Stimulated activated CD8-positive, alpha-beta memory T cell treated with anti-CD3 and anti-CD28 coated beads, Interleukin-2, amount 100 ng/mL, for 48 hours (primary cell): ENCODE measurements at places on chromosomes 2 and 18.

DNA sequence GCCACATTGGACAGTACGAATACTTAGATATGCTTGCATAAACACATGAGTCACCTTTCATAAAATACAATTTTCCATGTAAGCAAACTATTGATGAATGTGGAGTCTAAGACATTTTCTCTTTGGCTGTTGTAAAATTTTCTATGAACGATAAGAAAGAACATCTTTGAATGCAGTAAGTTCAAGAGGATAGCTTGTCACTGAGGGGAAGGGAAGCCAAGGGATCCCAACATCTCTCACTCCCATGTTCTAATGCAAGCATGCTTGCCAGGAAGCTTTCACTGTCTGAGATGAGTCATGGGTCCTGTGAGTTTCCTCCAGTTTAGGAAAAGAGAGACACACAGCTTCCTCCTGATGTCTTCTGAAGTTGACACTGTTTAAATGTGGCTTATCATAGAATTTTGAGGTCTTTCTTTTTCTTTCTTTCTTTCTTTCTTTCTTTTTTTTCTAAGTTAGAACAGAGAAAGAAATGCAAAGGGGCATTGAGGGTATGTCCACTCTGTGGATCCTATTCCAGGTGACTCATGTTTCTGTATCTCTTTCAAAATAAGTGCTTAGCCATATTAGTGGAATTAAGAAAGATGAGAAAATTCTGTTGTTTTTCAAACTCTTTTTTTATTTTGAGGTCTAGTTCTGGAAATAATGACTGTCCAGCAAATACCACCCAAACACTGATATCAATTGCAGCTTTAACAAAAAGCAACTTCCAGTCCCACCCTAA lies 146.6 kb downstream of the RDH14 start:
- no peak for DNase-seq

- DNase-seq: no peak
Observed at GRCh38 chr2:68368654-68369336, 3.7 kb downstream of the PLEK start.

DNA sequence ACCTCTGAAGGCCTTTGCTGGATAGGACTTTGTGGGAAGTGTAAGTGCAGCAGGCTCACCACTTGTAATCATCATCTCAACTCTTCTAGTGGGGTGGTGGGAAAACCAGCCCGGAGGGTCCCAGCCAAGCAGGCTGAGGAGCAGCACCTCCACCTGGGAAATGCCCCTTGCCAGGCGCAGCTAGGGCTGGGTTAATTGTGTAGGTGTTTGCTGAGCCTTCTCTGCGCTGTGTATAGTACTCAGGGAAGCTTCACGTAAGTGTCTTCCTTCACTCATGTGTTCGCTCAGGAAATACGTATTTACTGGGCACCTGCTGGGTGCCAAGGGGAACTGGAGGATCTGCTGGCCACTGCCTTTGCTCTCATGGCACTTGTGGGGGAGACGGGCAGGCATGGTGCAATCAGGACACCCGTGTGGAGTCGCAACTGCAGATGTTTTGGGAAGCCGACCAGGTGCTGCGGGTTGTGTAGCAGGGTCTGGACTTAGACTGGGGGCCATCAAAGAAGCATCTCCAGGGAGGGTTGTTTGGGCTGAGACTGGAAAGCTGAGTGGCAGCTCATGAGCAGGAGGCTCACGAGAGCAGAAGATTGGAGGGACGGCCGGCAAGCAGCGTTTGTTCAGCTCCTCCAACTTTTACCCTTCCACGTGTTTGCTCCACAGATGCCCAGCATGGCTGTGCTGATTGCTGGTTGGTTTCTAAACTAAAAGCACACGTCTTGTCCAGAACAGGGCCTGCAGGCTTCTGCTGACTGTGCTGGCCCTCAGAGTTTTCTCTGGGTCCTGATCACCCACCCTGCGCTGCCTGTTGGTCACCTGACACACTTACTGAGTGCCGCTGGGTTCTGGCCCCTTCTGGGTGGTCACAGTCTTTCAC lies 164.6 kb downstream of the LDLRAD4 start:
- DNase-seq: no peak

DNA sequence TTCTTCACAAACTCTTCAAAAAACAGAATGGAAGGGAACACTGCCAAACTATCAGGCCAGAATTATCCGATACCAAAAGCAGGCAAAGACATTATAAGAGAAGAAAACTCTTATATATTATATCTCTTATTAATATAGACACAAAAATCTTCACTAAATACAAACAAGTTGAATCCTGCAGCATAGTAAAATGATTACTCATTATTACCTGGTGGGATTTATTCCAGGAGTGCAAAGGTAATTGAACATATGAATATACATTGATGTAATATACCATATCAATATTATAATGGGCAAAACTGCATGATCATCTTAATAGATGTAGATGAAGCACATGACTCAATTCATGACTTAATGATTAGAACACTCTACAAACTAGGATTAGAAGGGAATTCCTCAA lies 25.1 kb downstream of the ABCB11 start:
- no peak for DNase-seq

DNA sequence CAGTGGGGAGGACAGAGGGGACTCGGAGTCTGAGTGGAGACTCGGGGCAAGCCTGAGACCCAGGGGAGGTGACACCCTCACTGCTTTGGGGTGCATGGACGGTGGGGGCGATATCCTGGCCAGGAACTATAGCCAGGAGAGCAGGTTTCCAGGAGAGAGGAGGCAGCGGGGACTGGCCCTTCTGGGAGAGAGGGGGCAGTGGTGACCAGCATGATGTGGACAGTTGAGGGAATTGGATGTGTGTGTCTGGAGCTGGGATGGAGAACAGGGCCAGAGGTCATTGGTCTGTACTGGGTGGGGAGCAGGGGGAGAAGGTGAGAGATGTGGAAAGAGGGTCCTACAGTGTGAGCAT lies 63.6 kb downstream of the ACKR3 start:
- DNase-seq: no peak

- no peak for DNase-seq
Observed at GRCh38 chr18:34548973-34549294, 161.2 kb upstream of the DTNA start.

DNA sequence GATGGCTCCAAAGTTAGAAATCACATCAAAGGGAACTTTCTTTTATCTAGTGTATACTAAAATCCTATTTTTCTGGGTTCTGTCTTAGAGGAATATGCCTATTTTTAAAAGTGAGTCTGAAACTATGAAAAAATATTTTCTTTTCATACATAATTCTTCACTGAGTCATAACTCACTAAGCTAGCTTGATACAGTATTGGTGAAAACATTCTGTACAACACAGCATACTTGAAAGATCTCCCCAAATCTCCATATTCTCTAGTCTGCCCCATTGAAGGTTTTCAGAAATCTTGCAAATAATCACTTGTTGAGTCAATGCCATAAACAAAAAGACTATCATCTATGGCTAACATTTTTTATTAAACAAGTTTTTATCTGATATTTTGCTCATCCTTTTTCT lies 44.5 kb downstream of the COL3A1 start:
- DNase-seq: no peak
